ENCODE measurements at places on chromosomes 11 and 22.

- no peak for DNase-seq
These were observed 28.2 kb downstream of the ST3GAL4 start for GRCh38 chr11:126383339-126384335.

GRCh38 chr11:57638005-57638781 is 11.5 kb downstream of the YPEL4 start:
- DNase-seq, result no peak

DNA sequence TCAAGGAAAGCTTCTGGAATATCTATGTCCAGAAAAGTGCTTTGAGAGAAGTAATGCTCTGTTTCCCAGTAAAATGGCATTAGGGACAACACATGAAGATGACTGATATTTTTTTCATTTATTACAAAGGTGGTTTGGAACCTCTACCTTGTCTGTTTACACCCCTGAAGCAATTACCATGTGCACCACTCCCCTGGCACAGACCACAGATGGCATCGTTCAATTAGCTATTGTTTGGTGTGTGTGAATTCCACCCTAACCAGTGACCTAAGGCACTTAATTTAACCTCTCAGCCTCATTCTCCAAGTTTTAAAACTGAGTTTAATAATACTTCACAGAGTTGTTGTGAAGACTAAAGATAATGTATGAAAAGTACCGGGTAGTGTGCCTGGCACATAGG is 127.6 kb upstream of the BMAL1 start:
- no peak for DNase-seq

GRCh38 chr11:58625826-58626460 is 3.5 kb downstream of the CNTF start:
- no peak for DNase-seq

GRCh38 chr22:36839356-36840073 is 21.3 kb upstream of the NCF4 start:
- DNase-seq, result no peak

- DNase-seq, result no peak
These were observed 568 bp upstream of the BIK start for GRCh38 chr22:43109921-43110443.

DNA sequence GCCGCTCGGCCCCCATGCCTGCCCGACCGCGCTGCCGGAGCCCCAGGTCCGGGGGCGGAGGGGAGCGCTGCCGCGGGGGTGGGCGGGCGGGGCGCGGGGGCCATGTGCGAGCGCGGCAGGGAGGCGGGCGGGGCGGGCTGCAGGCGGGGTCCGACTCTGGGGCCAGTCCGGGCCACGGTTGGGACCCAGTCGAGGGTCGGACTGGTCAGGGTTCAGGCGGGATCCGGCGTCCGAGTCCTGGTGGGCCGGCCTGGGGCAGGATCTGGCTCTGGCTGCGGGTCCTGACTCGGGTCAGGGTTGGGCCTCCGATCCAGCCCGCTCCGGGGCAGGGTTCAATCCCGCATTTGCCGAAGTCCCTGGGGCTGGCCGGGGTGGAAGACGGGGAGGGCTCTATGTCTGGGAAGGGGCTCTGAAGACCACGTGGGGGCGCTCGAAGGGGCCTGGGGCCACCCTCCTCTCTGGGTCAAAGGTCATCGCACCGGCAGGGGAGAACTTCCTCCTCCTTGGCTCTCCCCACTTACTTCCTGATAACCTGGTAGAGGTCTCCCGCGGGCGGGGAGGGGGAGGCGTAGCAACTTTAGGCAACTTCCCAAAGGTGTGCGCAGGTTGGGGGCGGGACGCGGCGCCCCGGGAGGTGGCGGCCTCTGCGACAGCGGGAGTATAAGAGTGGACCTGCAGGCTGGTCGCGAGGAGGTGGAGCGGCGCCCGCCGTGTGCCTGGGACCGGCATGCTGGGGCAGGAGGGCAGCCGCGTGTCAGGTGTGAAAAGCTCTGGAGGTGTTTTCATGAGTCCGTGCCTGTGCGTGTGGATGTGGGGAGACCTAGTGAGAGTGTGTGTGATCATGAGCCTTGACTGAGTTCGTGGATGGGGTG is 603 bp downstream of the ESRRA start:
- DNase-seq, result peak; percentile 69

- no peak for DNase-seq
These were observed 306.6 kb upstream of the TENM4 start for GRCh38 chr11:79747406-79747805.

GRCh38 chr11:10899121-10899830 is 41.4 kb upstream of the ZBED5 start:
- DNase-seq, result no peak

DNA sequence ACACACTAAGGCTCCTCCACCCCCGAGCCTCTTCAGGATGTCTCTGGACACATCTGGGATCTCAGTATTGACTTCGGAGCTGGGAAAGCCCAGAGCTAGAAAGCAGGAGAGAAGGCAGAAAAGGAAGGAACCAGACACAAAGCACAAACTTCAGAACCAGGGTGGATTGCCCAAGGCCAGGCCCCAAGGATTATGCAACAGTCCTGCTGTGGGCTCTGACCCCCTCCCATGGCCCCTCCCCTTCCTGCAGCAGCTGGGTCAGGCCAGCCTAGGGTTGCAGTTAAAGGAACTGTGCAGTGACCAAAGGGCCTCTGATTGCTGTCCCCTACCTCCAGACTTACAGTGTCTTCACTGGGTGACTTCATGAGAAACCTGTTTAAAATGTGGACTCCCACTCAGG is 5.3 kb downstream of the KCNE3 start:
- DNase-seq, result no peak

GRCh38 chr11:70133771-70134335 is 55.7 kb downstream of the ANO1 start:
- no peak for DNase-seq

DNA sequence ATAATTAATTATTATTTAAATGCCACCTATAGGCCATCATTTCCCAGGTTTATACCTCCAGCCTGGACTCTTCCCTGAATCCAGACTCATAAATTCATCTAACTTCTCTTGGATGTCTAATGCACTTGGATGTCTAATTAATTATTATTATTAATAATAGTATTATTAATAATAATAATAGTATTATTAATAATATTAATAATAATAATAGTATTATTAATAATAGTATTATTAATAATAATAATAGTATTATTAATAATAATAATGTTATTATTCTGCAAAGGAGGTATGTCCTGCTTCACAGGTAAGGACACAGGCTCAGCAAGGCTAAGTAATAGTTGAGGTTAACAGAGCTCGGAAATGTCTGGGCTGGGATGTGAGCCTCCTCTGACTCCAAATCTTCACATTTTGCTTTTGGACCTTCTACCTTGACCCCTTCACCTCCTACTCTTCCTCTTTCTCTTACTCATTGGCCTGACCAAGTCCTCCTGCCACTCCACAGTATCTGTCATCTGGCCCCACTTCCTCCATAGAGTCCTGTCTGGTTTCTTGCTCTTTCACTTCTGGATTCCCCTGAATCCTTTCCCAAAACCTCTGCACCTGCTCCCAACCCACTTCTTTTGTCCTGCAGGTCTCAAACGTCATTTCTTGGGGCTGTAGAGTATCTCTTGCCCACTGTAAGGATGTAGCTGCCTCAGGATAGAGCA is 8.0 kb downstream of the RIBC2 start:
- DNase-seq, result no peak

GRCh38 chr11:68213135-68213515 is at the start of gene KMT5B:
Gene KMT5B, minus strand, starts transcription at chr11:68213296. Its CDS starts 23,220 bp downstream, at chr11:68190076.
- DNase-seq, result peak; percentile 27

GRCh38 chr22:16962501-16962900 is 45.5 kb downstream of the GAB4 start:
- no peak for DNase-seq
